ENCODE measurements at places on chromosomes 1 and 21. TPM values are rescaled to one million over a fixed set of nuclear protein-coding genes. Genes with fewer than 3 reads are reported as not detected.

The FCRLA gene
- 0.40 TPM for total RNA-seq

The KIF2C gene
- 1.3 TPM for total RNA-seq

The ZBED6 gene
- 18.4 TPM for total RNA-seq

The DMRTA2 gene
- total RNA-seq: 0.08 TPM

- no peak for DNase-seq
These were observed 4.5 kb downstream of the IER5 start for GRCh38 chr1:181092883-181093458.

GRCh38 chr1:217881607-217882332 is 250.6 kb downstream of the SPATA17 start:
- DNase-seq: no peak

DNA sequence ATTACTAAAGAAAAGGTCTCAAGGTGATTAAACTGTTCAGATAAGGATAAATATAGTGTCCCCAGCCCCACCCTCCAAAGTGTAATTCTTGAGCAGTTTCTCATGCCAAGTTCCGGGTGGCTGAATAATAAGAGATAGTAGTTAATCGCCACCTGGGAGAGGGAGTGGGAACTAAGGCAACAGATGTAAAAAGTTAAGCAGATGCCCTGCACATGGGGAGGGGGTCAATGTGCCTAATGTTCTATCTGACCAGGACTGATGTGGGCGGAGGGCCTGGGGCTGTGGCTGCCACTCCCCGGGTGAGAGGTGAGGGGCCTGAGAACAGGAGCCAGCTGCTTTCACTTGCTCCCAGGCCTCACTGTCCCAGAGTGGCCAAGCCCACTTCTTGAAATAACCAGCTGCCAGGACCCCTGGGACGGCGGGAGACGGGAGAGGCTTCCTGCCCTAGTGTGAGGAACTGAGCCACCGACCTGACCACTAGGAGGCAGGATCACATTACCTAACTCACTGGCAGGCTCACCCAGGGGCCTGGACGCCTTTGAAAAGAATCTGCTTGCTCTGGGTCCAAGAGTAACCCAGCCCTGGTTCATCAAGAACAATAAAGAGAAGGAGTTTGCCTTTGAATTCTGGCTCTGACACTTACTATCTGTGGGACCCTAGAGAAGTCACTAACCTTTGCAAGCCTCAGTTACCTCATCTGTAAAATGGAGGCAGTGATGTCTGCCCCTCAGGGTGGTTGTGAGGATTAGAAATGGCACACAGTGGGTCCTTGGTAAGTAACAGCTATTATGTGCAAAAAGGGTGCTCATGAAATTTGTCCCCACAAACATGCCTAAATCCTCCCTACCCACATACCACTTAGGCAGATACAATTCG is 179.2 kb downstream of the ATG4C start:
- no peak for DNase-seq

DNA sequence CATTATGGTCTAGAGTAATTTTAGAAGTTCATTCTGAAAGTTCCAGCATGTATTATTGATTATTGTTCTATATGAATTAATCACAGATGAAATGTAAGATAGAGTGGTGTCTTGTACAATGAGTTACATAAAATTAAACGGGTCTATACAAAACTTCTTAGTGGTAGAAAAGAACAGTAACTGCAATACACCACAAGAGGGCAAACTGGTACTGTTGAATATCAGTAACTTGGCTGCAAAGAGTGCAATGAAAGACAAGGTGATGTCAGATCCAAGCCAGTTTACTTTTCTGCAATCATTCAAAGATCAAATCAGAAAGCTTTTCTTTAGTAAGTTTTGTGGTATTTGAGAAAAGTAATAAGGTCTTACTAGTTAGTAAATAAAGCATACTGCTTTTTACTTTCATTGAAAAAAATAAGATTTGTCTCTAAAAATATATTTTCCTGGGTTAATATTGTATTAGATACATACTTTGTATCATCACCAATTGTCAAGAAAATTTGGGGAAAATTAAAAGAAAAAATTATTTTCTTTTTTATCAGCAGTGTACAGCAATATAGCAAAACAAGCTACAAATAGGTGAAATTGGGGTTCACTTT is 66.4 kb upstream of the BTG3 start:
- DNase-seq: no peak

- no peak for DNase-seq
These were observed 246.4 kb upstream of the NR5A2 start for GRCh38 chr1:199780948-199781670.

DNA sequence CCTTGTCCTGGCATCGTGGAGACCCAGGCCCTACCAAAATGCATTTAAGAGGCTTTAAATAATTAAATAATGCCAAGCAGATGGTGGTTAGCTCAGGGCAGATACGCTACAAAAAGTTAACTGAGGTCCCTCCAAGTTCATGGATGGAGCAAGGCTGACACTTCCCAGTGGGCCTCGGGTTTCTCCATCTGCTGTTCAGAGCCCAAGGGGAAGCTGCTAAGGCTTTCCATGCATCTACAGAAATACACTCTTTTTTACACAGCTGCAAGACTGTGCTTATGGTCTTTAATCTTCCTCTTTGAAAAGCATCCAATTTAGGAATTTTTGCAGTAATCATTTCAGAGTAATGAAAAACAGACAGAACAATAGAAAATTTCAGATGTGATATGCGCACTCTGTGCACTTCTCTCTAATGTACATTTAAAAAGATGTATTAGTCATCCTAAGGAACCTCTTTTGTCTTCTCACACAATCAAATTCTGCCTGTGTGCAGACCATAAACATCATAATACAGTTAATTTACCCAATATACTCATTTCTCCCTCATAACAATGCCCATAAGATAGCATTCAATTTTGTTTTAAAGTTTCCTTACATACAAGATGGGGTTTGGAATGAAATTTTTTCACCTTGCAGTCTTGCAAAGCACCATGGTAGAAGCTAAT is 173.2 kb upstream of the ATP1B1 start:
- DNase-seq: no peak

DNA sequence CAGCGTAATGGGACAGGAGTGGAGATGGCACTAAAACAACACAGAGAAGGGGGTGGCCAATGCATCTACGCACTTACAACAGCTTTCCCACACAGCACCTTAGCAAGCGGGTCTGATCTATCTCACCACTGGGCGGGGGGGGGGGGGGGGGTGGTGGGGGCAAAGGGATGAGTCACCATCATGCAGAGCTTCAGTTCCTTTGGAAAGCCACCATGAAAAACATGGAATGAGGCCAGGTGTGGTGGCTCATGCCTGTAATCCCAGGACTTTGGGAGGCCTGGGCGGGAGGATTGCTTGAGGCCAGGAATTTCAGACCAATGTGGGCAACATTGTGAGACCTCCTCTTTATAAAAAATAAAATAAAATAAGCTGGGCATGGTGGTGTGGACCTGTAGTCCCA is 47.2 kb downstream of the KLHDC7A start:
- no peak for DNase-seq

DNA sequence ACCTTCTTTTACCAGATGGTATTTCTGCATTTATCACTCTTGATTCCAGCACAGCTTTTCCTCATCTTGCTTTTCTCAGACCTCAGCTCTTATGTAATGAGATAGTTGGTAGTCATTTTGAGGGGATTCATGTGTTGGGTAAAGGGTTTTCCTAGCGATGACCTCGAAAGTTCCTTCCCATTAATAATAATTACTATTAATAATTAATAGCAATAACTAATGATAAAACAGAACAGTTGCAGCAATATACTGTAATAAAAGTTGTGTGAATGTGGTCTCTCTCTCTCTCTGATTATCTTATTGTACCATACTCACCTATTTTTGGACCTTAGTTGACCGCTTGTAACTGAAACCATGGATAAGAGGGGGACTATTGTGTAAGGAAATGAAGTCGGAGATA is 14.2 kb downstream of the CAMTA1 start:
- no peak for DNase-seq
